ENCODE measurements at places on chromosomes 16 and 17. TPM values are rescaled to one million over a fixed set of nuclear protein-coding genes. Genes with fewer than 3 reads are reported as not detected.
A peak's percentile ranks its signal among the peaks of the same experiment; 100 is the strongest.

GRCh38 chr17:7977805-7978204, 24.6 kb upstream of the GUCY2D start:
- H3K27me3 ChIP-seq: no peaks in the 10 kb centered on the region
- no peaks in the 10 kb centered on the region for H3K36me3 ChIP-seq
- DNase-seq: no peak
- no peak overlapping the region for H3K4me3 ChIP-seq

KRT33A gene
- not detected for total RNA-seq

RHBDL1 gene
- total RNA-seq: 11.5 TPM

SEPTIN12 gene
- not detected for total RNA-seq

DNA sequence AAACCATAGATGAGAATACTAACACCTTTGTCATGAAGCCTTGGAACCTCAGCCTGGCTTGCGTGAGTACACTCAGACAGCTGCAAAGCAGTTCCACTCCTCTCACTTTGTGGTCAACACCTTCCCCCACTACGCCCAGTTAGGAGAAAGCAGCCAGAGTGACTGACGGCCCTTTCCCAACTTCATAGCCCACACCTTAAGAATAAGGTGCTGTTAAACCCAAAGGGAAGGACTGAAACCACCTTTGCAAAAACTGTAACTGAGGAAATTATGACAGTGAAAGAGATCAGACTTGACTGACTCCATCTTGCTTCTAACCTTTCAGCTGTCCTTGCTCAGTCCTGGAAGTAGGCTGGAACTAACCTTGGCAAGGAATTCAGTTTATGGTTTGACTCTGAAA, 13.7 kb downstream of the N4BP1 start:
- no peak overlapping the region for H3K27ac ChIP-seq
- H3K36me3 ChIP-seq: peaks cover 26% of the 10 kb centered on the region
- H3K4me1 ChIP-seq: peaks cover 33% of the 10 kb centered on the region
- no peak overlapping the region for H3K4me3 ChIP-seq
- no peaks in the 10 kb centered on the region for H3K27me3 ChIP-seq

DNA sequence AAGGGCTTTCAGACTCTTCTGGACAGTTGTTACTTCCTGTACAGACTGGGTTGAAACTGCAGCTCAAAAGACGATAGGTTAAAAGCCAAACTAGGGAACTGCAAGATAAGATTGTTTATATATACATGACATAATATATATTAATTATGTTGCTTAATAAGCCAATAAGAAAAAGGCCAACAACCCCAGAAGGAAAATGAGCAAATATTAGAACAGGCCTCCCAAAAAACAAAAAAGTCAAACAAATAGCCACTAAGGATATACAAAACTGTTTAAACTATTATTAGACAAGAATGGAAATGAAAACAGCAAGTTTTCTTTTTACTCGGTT, 495 bp upstream of the CMTR2 start:
- H3K36me3 ChIP-seq: no peaks in the 10 kb centered on the region
- peak overlapping the region; percentile 77 for H3K27ac ChIP-seq
- no peaks in the 10 kb centered on the region for H3K27me3 ChIP-seq
- H3K4me3 ChIP-seq: peak overlapping the region; percentile 94

- H3K36me3 ChIP-seq: no peaks in the 10 kb centered on the region
- no peak overlapping the region for H3K27ac ChIP-seq
- no peaks in the 10 kb centered on the region for H3K4me1 ChIP-seq
- DNase-seq: no peak
- no peaks in the 10 kb centered on the region for H3K27me3 ChIP-seq
- H3K4me3 ChIP-seq: no peak overlapping the region
Measured at GRCh38 chr17:19757536-19758180, 9.6 kb upstream of the ALDH3A1 start.

GRCh38 chr16:79628988-79629387, 28.5 kb upstream of the MAF start:
- H3K36me3 ChIP-seq: no peaks in the 10 kb centered on the region
- no peaks in the 10 kb centered on the region for H3K27me3 ChIP-seq
- no peaks in the 10 kb centered on the region for H3K4me1 ChIP-seq
- no peak overlapping the region for H3K4me3 ChIP-seq

DNA sequence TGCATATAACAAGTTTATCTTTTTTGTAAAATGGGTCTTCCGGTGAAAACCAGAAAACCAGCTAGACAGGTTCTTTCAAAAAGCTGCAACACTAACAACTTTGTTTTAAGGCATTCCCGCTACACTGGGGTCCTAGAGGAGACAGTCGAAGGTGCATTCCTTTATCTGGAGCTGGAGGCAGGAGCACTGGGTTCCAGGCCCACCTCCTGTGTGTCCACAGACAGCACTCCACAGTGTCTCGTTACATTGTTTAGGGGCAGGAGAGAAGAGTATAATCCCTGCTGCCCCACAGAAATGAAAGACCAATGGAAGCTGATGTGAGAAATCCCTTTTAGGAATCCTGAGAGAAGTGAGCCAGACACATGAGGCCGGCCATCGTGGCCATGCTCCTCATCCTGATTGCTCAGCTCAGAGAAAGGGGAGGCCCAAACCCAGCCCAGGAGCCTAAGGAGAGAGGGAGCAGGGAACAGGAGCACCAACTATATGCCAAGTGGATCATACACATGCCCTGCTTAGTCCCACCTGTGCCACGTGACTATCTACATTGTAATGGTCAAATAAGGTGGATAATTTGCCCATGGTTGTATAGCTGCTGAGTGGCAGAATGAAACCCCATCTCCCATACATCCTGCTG, 59.5 kb downstream of the CCDC182 start:
- H3K4me1 ChIP-seq: peaks cover 18% of the 10 kb centered on the region
- no peak overlapping the region for H3K27ac ChIP-seq
- peak; percentile 52 for DNase-seq
- H3K36me3 ChIP-seq: no peaks in the 10 kb centered on the region

GRCh38 chr16:47204736-47205504, 61.2 kb upstream of the NETO2 start:
- H3K27ac ChIP-seq: no peak overlapping the region
- H3K4me3 ChIP-seq: no peak overlapping the region
- H3K27me3 ChIP-seq: no peaks in the 10 kb centered on the region
- no peaks in the 10 kb centered on the region for H3K4me1 ChIP-seq
- DNase-seq: peak; percentile 2

DNA sequence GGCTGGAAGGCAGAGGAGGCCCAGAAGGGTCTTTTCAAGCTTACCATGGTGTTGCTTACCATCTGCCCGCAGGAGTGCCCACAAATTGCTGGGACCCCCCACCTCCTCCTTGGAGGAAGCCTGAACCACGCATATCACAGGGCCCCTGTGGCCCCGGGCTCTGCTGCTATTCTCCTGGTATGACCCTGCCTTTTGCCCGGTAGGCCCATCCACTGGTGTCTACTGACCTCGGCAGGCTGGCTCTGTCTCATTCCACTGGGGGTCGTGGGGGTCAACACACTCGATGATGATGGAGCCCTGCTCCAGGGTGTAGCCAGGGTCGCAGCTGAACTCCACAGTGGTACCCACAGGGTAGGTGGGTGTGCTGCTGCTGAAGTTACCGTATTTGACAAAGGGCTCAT, 8.2 kb upstream of the PHF12 start:
- no peak overlapping the region for H3K4me3 ChIP-seq
- DNase-seq: no peak
- no peaks in the 10 kb centered on the region for H3K36me3 ChIP-seq
- H3K4me1 ChIP-seq: no peaks in the 10 kb centered on the region
- H3K27me3 ChIP-seq: no peaks in the 10 kb centered on the region
- H3K27ac ChIP-seq: no peak overlapping the region

MAP2K6 gene
- total RNA-seq: 27.0 TPM

- H3K36me3 ChIP-seq: no peaks in the 10 kb centered on the region
- H3K27me3 ChIP-seq: peaks cover 25% of the 10 kb centered on the region
- H3K27ac ChIP-seq: no peak overlapping the region
- no peak overlapping the region for H3K4me3 ChIP-seq
Measured at GRCh38 chr16:984121-984694, 2.6 kb downstream of the SOX8 start.

EPOP gene
- 1.7 TPM for total RNA-seq

DNA sequence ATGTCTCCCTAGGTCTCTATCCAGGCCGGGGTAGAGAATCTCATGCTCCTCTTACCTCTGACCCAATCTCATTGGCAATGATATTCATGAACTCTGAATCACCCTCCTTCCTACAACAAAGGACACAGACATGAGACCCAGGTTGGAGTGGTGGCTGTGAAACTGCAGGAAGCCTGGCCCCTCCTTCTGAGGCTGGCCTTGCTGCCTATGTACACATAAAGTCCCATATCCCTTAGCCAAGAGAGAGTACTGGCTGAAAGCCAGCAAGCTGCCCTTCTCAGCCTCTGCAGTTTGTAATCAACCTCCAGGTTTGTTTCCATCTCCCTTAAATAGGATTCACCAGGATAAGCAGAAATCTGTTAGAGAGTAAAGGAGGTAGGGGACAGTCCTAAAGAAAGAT, 10.6 kb downstream of the AARSD1 start:
- no peak for DNase-seq
- peaks cover 32% of the 10 kb centered on the region for H3K36me3 ChIP-seq
- H3K4me1 ChIP-seq: no peaks in the 10 kb centered on the region

- H3K27ac ChIP-seq: no peak overlapping the region
- H3K4me1 ChIP-seq: peaks cover 27% of the 10 kb centered on the region
- peaks cover 16% of the 10 kb centered on the region for H3K36me3 ChIP-seq
- peak; percentile 44 for DNase-seq
- H3K27me3 ChIP-seq: peaks cover 5% of the 10 kb centered on the region
Measured at GRCh38 chr17:35726127-35726952, 5.1 kb upstream of the RASL10B start.

DNA sequence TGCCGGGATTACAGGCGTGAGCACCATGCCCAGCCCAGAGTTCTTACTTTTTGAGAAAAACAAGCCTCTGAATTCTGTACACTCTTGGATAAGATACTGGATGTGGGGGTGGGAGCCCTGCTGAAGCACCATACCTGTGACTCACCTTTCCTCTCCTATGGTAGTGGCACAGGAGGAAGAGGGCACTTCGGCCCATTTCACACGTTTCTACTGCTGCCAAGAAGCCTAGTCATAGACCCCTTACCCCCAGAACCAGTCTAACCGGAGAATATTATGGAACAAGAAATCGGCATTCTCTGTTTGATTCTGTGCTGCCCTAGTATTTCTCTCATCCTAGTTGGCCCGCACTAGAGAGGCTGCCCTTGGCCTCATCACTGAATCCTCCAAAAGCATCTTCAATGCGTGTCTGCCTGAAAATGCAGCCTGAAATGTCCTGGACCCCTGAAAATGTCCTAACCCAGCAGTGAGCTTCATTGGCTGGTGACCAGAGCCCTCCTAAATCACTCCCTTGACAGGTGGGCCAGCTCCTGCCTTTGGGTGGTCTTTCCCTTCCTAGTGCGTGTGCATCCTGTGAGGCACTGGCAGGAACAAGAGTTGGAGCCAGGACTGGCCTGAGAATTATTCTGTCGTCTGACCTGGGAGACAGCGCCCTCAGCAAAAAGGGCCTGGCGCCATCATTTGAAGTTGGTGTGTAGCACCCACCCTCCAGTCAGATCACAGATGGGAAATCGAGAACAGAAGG, 37.9 kb downstream of the NDEL1 start:
- no peak overlapping the region for H3K4me3 ChIP-seq
- H3K4me1 ChIP-seq: no peaks in the 10 kb centered on the region
- peak overlapping the region; percentile 14 for H3K27ac ChIP-seq
- H3K27me3 ChIP-seq: no peaks in the 10 kb centered on the region
- peaks cover 31% of the 10 kb centered on the region for H3K36me3 ChIP-seq
- no peak for DNase-seq

- H3K27me3 ChIP-seq: peaks cover 10% of the 10 kb centered on the region
- peak overlapping the region; percentile 100 for H3K4me3 ChIP-seq
- peaks cover 34% of the 10 kb centered on the region for H3K4me1 ChIP-seq
- peak; percentile 23 for DNase-seq
Measured at GRCh38 chr17:7014995-7015958, 2.9 kb downstream of the RNASEK start.

GRCh38 chr17:65142247-65142646, 5.1 kb downstream of the RGS9 start:
- no peaks in the 10 kb centered on the region for H3K36me3 ChIP-seq
- DNase-seq: no peak
- H3K27me3 ChIP-seq: peaks cover 14% of the 10 kb centered on the region

NPIPA2 gene
- total RNA-seq: 6.7 TPM
